ENCODE measurements at places on chromosomes 1 and 21.
A peak's percentile ranks its signal among the peaks of the same experiment; 100 is the strongest.

DNA sequence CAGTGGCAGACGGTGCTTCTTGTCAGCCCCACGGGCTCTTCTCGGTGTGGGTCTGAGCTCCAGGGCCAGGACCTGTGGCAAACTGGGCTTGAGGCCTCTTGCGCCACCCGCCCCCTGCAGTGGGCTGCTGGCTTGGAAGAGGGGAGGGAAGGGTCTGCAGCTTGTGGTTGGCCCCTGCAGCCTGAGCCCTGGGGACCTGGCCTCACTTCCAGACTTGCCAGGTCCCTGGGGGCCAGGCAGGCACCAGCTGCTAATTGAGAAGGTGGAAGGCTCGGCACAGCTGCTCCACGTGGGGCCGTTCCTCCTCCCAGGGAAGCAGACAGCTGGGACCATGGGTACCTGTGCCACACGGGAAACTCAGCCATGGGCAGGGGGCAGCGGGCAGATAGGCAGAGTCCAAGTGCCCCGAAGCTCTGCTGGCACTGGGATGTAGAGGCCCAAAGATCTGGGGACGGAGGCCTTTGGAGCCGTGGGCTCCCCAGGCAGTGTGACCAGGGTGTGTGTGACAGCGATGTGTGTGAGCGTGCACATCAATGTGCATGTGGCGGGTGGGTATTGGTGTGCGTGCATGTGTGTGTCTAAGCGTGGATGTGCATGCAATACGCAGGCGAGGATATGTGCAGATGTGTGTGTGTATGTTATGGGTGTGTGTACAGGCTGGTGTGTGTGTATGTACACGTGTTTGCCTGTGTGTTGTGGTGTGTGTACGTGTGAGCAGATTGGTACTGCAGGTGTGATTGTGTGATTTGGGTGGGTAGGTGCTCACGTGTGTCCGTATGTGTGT is 39.3 kb downstream of the TP73 start:
- DNase-seq: no peak

DNA sequence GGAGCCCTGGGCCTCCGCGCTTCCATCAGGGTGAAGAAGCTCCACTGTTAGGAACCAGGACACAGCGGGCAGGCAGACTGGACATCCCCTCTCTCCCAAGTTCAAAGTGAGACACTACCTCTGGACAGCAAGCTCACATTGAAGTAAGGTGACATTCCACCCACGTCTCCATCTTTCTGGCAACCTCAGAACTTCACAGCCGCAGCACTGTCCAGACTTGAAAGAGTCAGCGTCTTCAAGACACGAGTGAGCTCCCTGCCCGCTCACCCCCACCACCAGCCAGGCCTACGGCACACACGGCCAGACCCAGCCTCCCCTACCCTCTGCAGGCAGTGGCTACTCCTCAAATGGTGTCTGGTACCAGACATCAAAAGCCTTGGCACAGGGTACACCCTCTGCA is 11.1 kb downstream of the WDR4 start:
- no peak for DNase-seq

GRCh38 chr1:5991381-5992025 is 722 bp downstream of the NPHP4 start:
- DNase-seq: no peak

DNA sequence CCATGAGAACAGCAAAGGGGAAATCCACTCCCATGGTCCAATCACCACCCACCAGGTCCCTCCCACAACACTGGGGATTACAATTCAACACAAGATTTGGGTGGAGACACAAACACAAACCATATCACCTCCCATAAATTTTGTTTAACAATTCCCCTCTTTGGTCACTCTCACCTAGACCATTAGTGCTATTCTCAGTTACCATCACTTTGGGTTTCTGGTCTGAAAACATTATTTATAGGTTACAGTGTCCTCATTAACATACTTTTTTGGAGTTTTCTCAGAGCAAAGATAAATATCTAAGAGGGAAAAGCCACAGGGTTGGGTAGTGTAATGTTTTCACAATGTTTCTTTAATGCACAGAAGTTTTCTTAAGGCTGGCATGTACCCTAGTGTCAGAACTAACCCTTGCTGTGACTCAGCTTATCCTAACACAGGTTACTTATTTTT is 47.7 kb upstream of the DNAH14 start:
- no peak for DNase-seq

- DNase-seq: no peak
These were observed 4.3 kb upstream of the SLX9 start for GRCh38 chr21:44935533-44935927.

GRCh38 chr1:6822530-6823359 is 37.5 kb downstream of the CAMTA1 start:
- DNase-seq: no peak

- no peak for DNase-seq
These were observed 38.2 kb upstream of the WDR26 start for GRCh38 chr1:224472806-224473205.

- no peak for DNase-seq
These were observed 69.7 kb downstream of the CC2D1B start for GRCh38 chr1:52296345-52296744.

GRCh38 chr1:22556391-22557104 is 6.7 kb upstream of the EPHA8 start:
- DNase-seq: no peak

DNA sequence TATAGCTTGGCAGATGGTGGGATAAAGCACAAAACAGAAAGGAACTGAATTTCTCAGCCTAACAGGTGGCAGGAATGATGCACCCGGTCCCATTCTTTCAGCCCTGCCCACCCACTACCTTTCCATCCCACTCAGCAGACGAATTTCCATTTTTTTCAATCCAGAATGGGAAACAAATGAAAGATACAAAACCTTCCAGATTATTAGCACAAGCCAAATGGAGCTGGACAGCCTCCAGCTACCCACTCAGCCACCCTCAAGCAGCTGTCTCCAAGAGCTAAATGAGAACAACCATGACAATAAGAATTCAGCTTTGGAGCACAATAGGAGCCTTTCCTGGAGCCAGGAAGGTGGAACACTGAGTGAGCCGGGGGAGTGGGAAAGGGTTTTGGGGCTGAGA is 96.3 kb upstream of the ST6GALNAC5 start:
- DNase-seq: no peak

DNA sequence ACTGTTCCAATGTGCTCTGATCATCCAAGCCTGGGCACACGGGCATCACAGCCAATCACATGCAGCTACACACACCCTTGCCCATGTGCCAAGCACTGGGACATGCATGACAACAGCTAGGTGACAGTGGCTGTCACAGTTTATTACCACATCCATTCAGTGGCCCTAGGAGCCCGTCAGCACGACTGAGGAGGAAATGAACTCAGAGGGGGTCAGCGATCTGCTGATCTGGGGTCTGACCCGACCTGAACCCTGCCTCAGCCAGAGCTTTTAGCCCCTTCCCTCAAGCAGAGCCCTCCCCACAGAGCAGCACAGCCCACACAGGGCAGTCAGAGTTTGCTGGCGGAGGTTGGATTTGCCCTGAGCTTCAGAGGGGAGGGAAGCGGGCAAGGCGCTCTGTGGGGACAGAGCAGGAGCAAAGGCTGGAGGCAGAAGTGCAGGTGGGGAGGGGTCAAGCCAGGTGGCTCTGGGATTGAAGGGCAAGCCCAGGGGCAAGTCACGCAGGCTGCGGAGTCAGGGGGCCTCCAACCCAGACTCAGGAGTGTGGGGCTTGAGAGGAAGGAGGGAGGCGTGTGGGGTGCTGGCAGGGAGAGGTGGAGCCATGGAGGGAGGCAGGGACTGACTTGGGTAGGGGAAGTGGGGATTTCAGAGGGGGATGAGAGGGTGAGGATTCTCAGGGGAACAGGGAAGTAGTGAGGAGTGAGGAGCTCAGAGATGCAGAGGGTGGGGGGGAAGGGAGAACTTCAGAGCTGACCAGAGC is 10.4 kb downstream of the SH3BGRL3 start:
- no peak for DNase-seq

- DNase-seq: peak; percentile 62
These were observed at the start of gene PDZK1IP1 for GRCh38 chr1:47189844-47190508. Gene PDZK1IP1 (minus strand): TSS chr1:47190036. CDS start chr1:47189932, 104 bp downstream.

DNA sequence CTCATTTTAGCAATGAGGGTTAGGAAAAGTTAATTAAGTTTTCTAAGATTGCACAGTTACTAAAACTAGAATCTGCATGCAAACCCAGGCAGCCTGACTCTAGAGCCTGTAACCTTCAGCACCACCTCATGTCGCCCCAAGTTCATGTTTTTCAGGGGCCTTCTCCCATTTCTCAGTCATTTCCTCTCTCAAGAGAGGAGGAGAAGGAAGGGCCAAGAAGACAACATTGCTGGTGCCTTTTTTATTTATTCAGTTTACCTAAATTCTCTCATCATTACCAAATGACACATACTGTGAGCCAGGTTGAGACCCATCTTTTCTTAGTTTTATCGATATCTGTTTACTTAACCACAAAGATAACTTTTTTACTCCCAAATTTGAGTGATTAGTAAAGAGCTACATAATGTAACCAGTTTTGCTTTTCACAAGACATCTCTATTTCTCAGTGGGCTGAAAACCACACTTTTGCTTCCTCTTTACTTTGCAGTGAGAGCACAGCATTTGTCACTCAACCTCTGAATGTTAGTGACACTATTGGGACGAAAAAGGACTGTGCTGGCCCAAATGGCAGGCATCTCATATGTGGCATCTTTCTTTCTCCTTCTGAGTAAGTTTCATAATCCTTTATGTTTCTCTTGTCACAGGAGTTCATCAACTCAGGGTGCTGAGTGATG is at the start of gene CD101:
CD101 (plus strand) TSS at position 507 of the 674 bp plus-strand sequence; CDS start at position 565, 58 bp downstream.
- no peak for DNase-seq

- no peak for DNase-seq
These were observed 168.0 kb downstream of the PPP1R12B start for GRCh38 chr1:202516434-202516877.

DNA sequence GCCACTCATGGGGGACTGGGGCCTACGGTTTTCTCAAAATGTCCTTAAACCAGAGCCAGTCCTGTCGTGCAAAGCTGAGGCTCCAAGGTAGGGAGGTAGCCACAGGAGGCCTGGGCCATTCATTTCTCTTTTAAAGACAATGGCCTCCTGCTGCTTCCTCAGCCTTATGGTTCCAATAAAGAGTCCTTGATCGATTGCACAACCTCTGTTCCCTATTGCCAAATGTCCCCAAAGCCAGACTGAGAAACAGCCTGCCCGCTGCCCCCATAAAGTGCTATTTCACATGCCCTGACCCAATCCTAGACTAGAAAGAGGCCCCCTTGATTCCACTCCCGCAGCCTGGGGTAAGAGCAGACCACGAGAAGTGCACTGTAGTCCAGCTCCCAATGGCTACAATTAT is 166.7 kb downstream of the CLIC6 start:
- no peak for DNase-seq

GRCh38 chr1:22018583-22019559 is 17.4 kb downstream of the CELA3A start:
- no peak for DNase-seq

DNA sequence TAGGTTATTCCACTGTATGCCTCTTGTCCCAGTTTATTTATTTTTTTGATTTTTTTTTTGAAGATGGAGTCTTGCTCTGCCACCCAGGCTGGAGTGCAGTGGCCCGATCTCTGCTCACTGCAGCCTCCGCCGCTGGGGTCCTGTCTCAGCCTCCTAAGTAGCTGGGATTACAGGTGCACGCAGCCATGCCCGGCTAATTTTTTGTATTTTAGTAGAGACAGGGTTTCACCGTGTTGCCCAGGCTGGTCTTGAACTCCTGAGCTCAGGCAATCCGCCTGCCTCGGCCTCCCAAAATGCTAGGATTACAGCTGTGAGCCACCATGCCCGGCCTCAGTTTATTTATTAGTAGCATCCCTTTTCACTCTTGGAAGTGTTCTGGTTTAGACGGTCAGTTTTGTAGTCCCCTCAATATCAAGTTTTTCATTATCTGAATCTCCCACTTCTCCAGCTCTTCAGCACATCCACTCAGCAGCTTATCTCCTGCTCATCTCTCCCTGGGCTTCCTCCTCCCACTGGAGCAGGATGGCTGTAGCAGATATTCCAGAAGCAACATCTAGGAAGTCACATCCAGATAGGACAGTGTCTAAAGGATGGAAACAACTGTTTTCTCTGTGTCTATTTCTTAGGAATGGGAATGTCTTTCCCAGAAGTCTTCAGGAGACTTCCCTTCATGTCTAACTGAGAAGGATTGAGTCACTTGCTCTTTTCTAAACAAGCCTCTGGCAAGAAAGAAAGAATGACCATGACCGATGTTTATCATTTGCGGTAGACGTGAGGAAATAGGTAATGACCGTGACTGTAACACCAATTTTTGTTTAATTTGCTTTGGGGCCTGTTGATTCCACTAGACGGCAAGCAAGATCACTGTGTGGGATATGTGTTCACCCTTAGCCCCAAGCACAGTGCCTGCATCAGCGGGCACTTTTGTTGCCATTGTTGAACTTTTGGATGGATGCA is 14.4 kb downstream of the CCDC190 start:
- DNase-seq: no peak
